ENCODE measurements at places on chromosomes 2 and 18. TPM values are rescaled to one million over a fixed set of nuclear protein-coding genes. Genes with fewer than 3 reads are reported as not detected.

The AQP4 gene
- polyA plus RNA-seq = not detected

The ZBTB7C gene
- not detected for polyA plus RNA-seq

The EPB41L3 gene
- polyA plus RNA-seq = not detected

The SPATA3 gene
- not detected for polyA plus RNA-seq

The SIX2 gene
- polyA plus RNA-seq = not detected

The MGAT4A gene
- 101 TPM for polyA plus RNA-seq

The KCNIP3 gene
- not detected for polyA plus RNA-seq

The ASPRV1 gene
- polyA plus RNA-seq = 1.5 TPM

The NETO1 gene
- not detected for polyA plus RNA-seq

The PIEZO2 gene
- polyA plus RNA-seq = not detected

The CPS1 gene
- polyA plus RNA-seq = not detected

The INHA gene
- not detected for polyA plus RNA-seq

The SNORC gene
- not detected for polyA plus RNA-seq

DNA sequence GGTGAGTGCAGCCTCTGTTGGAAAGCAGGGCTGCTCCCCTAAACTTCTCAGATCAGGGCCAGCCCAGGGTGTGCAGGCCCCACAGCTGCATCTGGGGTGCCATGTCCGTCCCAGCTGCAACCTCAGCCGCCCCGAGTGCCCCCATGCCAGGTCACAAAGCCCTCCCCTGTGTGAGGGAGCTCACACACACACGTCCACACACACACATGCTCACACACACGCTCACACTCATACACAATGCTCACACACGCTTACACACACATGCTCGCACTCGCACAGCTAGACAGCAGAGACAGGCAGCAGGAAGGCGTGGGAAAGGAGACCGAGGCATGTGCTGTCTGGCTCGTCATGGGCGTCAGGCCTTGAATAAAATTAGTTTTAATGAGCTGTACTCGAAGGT is 55.4 kb downstream of the ADI1 start:
- no peak for DNase-seq

- DNase-seq = peak; percentile 59
Measured at GRCh38 chr2:149017116-149017985, 21.1 kb upstream of the LYPD6B start.

GRCh38 chr18:22346401-22346952 is 71.2 kb downstream of the CTAGE1 start:
- no peak for DNase-seq

DNA sequence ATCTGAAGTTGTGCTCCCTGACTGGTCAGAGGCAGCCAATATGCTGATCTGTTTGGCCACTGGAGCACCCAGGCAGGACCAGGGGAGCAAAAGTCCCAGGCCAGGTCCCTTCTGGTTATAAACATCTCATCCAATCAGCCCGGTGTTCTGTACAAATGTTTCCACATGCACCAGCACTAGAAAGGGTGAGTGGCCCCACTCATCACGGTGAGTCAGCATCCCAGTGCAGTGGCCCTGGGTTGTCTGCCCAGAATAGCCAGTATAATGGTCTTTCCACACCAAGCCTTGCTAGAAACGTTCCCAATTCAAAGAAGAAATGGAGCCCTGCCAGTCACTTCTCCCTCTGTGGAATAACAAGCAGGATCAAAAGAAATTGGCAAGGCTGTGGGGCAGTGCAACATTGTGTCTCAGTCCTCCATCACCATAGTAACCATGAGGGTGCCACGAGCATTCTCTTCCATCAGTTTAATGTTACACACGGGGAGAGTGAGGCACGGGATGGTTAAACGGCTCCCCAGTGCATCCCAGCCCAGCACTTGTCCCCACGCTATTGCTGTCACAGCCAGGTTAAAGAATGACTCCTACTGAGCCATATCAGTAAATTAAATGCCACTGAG is 174.9 kb downstream of the SEPTIN10 start:
- DNase-seq = no peak

DNA sequence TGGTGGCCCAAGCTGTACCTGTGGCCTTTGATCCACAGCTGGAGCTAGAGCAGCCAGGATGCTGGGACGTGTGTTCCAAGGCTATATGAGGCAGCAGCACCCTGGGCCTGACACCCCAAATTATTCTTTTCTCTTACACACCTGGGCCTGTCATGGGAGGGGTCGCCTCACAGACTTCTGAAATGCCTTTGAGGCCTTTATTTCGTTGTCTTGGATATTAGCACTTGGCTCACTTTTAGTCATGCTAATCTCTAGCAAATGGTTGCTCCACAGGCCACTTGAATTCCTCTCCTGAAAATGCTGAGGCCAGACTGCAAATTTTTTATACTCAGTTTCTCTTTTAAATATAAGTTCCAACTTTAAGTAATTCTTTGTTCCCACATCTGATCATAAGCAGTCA is 22.0 kb upstream of the IL1R2 start:
- DNase-seq = no peak

- DNase-seq = peak; percentile 36
Measured at GRCh38 chr2:72579591-72580180, 246.1 kb downstream of the EXOC6B start.

DNA sequence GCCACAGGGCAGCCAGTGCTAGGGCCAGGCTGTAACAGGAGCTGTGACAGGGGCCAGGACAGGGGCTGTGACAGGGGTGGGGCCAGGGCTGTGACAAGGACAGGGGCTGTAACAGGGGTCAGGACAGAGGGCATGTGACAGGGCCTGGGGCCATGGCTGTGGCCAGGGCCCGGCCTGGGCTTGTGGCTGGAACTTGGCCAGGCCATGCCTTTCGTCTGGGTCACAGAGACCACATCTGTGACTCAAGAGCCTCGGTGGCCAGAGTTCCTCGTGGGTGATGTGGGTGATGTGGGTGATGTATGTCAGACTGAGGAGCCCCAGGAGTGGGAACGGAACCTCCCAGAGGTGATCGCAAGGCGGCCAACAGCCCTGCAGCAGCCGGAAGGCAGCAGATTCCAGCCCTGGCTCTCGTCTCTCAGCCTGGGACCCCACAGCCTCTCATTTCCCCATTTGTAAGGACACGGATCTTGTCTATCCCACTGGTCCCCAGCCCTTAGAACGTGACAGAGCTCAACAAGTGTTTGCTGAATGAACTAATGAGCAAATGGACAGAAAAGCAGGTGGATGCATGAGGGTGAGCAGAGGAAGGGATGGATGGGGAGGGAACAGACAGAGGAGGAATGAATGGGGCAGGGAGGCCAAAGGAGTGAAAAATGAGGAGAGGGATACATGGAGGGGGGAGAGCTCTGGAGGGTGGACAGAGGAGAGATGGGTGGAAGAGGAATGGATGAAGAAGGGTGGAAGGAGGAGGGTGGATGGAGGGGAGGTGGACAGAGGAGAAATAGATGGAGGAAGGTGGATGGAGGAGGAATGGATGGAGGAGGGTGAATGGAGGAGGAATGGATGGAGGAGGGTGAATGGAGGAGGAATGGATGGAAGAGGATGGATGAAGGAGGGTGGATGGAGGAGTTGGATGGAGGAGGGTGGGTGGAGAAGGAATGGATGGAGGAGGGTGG is 17.3 kb downstream of the ESPNL start:
- DNase-seq = no peak

GRCh38 chr2:191869178-191869577 is 22.3 kb upstream of the CAVIN2 start:
- DNase-seq = no peak

DNA sequence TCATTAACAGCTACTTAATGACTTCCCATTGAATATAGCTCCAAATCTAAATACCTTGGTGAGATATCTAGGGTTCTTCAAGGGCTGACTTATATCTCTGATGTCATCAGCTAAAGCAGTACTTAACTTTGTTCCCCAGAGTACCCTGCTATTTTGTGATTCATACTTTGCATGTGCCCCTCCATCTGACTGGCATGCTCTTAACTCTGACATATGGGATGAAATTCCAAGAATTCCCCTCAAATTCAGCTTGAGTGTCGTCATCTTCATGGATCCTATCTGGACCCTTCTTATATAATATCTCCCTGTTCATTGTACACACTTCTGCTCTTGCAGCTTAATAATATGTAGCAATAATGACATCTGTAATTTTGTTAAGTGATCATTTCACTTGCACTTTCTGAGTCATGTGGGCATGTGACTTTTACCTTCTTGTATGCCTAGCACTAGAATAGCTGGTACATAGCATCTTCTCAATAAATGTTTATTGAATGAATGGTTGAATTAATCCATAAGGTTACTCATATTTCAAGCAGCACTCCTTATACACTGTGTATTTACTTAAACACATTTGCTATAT is 172.9 kb downstream of the WDR7 start:
- DNase-seq = no peak

DNA sequence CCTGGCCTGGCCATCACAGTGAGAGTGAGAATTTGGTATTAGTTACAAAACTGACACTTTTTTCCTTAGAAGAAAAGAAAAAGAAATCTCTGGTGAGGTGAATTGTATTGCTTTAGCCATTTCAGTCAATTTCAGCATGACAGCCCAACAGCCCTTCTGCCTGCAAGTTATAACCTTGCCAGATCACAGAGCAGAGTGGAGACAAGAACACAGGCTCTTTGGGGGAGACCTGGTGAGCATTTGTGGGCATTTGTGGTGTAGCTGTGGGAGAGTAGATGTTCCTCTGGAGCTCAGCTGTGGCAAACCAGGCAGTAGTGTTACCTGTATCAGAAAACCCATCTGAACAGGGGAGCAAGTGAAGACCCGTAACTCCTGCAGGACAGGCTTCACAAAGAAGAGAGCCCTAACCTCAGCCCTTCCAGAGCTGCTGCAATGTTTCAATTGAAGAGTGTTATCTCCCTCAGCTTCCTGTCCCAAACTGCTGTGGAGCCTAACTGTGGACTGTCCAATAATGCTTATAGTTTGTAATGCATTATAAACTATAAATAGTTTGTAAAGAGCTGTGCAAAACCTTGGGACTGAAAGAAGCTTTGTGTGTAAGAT is 22.8 kb upstream of the DLX1 start:
- DNase-seq = no peak

DNA sequence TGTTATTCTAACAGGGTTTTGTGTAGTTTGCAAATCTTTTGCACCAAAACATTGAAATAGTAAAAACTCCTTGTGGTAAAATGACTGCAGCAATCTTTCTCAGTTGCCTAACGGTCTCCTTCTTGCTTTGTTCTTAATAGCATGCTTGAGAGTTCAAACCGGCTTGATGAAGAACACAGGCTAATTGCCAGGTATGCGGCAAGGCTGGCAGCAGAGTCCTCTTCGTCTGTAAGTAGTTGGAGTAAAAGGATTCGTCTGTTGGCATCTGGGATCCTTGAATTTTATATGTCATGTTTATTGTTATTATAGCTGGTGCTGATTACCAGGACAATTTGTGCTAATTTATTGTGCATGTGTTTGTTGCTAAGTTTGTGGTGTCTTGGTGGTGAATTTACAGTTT is 138.1 kb downstream of the DTNA start:
- DNase-seq = no peak

DNA sequence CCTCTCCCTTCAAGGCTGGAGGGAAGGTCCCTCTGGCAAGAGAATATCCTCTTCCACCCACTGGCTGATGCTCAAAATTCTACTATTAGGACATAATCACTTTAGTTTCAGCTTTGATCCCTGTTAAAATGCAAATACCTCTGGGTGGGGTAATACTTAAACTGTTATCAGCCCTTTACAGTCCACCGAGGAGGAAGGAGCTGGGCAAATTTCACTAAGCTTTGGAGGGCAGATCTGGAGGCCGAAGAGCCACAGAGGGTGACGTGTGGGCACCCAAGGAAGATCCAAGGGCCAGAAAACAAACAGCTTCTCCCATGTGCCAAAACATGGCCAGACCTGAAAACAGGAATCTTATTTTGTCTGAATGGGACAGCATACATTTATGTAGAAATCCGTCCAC is 74.6 kb upstream of the BCL11A start:
- no peak for DNase-seq

DNA sequence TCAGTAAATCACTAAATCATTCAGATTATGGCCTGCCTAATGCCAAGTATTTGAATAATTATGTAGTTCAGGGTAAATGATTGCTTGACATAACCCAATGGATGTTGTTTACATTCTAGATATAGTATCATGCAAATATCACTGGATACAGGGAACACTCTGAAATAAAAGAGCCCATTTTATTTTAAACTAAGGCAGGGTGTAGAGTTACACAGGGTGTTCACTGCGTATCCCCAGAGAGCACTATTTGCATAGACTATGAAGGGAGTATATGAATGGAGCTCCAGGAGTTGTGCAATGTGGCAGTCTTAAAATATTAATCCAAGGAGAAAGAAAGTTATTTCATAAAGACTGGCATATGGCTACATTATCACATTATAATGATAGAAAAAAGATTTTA is 701.1 kb upstream of the KLHL29 start:
- DNase-seq = no peak

GRCh38 chr2:136444323-136444722 is 321.0 kb upstream of the THSD7B start:
- no peak for DNase-seq

DNA sequence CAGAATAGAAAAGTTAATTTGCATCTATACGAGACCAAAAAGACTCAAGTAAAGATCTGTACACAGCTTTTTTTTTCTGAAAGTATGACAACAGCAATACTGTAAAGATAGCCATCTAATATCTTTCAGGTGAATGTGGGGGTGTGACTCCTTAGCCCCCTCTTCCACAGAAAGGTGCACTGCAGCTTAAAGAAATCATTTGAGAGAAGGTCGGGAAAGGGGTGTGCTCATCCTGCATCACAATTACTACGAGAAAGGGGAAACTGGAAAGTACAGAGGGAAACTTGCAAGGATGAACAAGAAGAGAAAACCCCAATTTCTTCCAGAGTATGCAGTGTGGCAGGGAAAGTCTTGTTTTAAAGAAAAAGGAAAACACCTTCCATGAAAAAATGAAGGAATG is 255.6 kb downstream of the CCDC178 start:
- no peak for DNase-seq

GRCh38 chr2:85704800-85705679 is 10.9 kb downstream of the GNLY start:
- DNase-seq = no peak

DNA sequence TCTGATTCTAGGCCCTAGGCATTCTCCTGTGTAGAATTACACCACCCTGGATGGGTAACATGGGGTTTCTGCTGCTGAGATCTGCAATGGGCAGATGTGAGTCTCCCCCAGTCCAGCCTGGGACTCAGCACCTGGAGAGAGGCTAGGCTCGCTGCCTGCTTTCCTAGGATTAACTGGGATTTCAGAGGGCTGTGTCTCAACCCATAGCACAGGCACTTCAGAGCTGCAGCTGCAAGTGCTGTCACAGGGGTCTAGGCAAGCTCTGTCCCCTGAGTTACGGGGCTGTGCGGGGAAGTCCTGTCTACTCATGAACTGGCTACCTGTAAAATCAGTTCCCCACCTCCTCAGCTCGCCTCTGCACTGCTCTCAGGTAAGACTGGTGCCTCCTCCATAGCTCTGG is 51.5 kb downstream of the CABLES1 start:
- DNase-seq = no peak

GRCh38 chr18:3799515-3799914 is 349.5 kb downstream of the TGIF1 start:
- DNase-seq = no peak
